ENCODE measurements at places on chromosomes 5 and 9.

DNA sequence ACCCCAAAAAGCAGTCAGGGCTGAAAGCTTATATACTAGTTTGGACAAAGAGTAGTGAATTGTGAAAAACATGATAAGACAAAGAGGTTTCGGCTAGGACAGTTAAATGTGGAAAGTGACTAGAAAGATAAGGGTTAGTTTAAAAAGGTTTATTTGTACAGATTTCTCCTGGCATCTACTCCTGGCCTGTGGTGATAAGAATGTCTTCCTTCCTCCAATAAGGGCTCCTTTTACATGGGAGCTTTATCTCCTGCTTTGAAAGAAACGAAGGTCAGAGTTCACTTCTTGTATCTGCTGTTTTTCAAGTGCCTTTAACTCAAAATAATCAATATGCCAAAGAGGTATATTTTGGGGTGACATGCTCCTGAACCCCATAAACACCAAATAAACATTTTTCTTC, 776.1 kb upstream of the COX7C start:
- ATAC-seq: no peak

DNA sequence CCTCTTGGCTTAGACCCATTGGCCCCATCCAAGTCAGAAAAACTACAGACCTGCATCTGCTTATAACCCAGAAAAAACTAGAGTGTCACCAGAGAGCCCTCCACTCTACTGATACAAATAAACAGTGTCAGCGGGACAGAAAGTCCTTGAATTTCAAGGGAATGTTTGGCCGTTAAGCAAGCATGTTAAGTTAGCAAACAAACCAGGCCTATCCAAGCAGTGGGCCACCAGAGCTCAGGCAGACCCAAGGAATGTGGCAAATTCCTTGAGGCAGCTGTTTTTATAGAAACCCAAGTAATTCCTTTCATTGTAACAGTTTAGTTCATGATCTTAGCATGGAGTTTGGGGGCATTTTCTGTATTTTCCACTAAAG, 70.9 kb downstream of the PRLR start:
- ATAC-seq: no peak

- no peak for ATAC-seq
Measured at GRCh38 chr5:57368010-57368409, 114.6 kb downstream of the ACTBL2 start.

- ATAC-seq: no peak
Measured at GRCh38 chr9:76090909-76091308, 200.4 kb downstream of the PCSK5 start.

GRCh38 chr9:116174347-116174746, 20.8 kb downstream of the PAPPA start:
- ATAC-seq: no peak

DNA sequence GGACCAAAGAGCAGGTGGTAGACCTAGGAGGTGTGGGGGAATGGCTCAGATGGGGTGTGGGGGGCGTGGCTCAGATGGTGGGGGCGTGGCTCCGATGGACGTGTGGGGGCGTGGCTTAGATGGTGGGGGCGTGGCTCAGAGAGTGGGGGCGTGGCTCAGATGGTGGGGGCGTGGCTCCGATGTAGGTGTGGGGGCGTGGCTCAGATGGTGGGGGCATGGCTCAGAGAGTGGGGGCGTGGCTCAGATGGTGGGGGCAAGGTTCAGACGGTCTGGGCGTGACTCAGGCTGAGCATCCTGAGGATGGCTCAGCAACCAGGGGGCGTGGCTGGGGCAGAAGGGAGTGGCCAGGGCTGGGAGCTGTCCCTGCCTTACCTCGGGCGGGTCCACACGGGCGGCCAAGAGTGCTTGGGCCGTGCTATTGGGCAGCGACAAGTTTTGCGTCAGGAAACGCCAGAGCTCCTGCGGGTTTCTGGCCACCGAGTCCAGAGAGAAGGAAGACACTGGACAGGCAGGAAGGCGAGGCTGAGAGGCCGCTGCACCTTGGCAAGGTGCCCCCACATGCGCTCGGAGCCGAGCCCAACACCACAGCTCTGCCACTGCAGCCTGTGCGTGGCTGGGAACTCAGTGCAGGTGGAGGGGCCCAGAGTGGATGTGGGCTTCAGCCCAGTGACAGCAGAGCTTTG, 5.9 kb downstream of the ABCA2 start:
- ATAC-seq: peak; percentile 91

- no peak for ATAC-seq
Measured at GRCh38 chr9:136407911-136408310, 2.5 kb downstream of the ENTR1 start.

- ATAC-seq: no peak
Measured at GRCh38 chr9:72005451-72005850, 55.0 kb downstream of the C9orf57 start.

DNA sequence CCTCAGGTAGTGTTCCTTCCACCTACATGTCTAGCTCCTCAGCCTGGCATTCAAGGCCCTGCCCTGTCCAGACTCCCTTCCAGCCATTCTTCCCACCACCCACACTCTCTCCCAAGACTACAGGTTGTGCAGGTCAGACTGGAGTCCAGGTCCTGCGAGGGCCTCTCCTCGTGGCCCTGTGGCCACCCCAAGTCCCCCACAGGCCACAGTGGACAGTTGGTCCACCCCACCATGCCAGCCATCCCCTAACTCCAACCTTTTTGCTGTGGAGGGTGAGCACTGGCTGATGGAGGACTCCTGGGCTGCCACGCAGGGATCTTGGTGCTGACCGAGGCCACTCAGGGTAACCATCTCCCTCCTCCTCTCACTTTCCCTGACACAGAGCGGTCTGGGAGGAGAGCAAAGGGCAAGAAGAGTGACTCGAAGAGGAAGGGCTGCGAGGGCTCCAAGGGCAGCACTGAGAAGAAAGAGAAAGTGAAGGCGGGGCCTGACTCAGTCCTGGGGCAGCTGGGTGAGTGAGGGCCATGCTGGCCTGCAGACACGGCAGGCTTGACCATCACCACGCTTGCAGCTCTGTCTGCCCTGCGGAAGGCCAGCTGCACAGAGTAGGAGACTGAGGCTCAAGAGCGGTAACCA, 51.0 kb downstream of the JADE2 start:
- ATAC-seq: peak; percentile 7

DNA sequence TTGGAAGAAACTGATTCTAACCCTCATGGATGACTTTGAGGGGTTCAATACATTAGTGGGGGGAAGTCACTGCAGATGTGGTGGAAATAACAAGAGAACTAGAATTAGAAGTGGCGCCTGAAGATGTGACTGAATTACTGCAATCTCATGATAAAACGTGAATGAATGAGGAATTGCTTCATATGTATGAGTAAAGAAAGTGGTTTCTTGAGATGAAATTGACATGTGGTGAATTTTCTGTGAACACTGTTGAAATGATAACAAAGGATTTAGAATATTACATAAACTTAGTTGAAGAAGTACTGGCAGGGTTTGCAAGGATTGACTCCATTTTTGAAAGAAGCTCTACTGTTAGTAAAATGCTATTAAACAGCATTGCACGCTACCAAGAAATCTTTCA, 113.0 kb downstream of the UGCG start:
- no peak for ATAC-seq

GRCh38 chr5:79888643-79889042, 102.4 kb downstream of the MTX3 start:
- no peak for ATAC-seq

DNA sequence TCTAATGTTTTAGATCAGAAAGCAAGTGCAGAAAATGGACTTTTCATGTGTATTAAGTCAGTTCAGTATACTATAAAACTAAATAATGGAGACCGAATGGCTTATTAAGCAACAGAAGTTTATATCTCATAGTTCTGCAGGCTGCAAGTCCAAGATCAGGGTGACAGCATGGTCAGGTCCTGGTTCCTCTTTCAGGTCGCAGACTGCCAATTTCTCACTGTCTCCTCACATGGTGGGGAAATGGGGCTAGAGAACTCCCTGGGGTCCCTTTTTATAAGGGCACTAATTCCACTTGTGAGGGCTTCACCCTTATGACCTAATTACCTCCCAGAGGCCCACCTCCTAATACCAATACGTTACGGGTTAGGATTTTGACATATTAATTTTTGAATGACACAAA, 48.7 kb downstream of the RICTOR start:
- no peak for ATAC-seq

DNA sequence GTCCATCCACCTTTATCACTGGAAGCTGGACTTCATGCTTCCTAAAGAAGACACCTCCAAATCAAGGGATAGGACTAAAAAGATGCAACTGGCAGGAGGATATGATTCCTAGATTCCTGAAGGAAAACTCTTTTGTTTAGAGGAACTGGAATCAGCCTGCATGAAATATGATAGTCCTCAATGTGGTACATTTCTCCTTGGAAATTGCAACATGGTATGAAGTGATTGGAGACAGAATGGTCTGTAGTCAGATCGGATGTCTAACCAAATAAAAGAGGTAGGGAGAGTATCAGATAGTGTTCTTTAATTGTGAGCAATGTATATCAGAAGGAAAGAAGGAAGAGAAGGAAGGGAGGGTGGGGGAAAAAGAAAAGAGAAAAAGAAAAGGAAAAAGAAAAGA, 116.1 kb upstream of the FSTL4 start:
- no peak for ATAC-seq

DNA sequence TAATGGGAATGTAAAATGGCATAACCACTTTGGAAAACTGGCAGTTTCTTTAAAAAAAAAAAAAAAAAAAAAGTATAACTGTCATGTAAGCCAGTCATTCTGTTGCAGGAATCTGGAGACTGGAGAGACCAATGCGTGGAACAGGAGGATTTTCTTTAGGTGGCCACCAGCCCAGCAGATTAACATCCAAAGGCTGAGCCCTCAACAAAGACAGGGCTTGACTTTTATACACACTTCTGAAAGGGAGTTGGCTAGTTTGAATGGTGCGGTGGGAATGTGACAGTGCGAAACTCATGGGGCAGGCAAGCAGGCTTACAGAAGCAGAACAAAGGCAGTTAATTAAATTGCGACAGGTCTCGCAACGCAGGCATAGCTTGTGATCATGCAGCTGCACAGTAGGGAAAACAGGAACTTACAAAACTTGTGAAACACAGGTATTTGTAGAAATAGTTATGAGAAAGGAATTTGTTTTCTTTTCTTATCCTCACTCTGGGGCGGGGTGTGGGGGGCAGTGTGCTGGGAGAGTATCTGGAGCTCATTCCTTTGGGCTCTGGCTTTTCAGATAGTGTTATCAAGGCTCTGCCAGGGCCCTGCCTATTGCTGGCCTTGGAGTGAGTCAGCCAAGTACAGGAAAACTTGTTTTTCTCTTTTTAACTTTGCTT, 12.0 kb downstream of the UIMC1 start:
- no peak for ATAC-seq

DNA sequence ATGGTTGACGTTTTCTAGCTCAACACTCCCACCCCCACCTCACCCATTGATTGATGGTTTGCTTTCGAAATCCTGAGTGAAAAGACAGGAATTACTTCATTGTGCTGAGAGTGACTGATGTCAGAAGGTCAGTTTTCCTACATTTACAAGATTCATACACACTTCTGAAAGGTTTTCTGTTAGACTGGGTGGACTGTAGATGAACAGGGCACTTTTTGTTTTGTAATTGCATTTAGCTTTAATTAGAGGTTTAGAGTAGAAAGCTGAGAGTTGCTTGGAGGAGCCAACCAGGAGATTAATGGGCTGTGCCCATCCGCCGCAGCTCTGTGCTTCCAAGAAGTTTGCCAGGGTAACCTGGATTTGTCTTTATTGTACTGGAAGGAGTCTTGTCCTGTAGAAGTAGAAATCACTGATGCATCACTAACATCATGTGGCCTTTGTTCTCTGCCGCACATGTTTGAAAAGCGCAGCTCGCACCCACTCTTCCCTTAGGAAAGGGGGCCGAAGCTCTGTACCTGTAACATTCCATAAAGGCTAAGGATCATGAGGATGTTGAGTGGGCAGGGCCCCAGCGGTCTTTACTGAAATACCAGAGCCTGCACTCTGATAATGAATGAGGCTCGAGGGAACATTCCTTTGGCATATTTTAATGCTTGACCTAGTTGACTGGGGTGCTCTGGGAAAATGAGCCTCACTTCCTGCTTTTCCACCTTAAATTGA, 267.6 kb upstream of the DMRT1 start:
- ATAC-seq: no peak

DNA sequence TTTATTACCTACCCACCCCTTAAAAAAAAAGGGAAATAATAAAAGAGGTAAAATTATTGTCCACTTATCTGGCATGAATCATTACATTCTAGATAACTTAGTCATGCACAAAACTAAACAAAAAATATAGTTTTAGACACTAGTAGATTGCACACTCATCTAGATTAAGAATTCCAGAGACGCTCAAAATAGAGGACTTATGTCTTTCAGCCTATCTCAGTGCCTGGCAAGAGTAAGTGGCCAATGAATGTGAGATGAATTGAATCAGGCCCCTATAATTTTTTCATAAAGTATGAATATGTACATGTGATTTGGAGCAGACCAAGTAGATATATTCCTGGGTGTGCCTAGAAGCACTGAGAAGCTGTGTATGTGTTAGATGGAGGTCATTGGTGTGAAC, 2.0 kb upstream of the RXFP3 start:
- no peak for ATAC-seq

GRCh38 chr5:41408676-41409443, 101.5 kb downstream of the PLCXD3 start:
- ATAC-seq: no peak

- ATAC-seq: no peak
Measured at GRCh38 chr5:172723508-172723907, 47.5 kb downstream of the DUSP1 start.

GRCh38 chr5:13567819-13568218, 376.7 kb downstream of the DNAH5 start:
- ATAC-seq: no peak

DNA sequence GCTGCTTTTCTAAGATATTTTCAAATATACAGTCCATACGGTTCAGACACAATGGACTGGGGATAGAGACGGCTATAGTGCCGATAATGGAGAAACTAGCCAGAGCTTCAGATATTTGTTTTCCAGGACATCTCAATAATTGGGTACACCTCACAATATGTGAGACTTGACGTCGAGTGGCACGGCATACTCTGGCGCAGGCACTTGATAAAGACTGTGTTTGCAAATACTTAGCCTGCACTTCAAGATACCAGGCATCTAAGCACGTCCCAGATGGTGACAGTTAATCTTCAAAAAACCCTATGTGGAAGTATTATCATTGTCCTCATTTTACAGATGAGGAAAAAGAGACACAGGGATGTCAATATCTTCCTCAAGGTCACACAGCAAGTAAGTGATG, 48.5 kb downstream of the SEMA5A start:
- ATAC-seq: no peak

GRCh38 chr5:76525956-76526355, 97.2 kb downstream of the F2RL2 start:
- no peak for ATAC-seq

DNA sequence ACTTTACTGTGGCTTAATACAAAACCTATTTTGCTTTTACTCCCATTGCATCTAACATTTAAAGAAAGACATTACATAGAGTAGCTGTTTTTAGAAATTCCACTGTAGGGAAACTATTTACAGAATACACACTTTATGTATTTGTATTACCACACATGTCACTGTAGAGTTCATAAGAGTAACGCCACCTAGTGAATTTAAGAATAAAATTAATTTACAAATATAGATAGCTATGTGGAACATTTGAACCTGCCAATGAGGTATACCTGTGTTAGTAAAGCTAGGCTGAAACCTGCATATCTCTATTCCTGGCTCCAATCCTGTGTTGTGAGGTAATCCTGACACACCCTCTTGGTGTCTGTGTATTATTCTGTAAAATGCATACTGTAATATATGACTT, 234.4 kb downstream of the MAST4 start:
- no peak for ATAC-seq

- ATAC-seq: peak; percentile 49
Measured at GRCh38 chr5:60332244-60333004, 367.5 kb downstream of the DEPDC1B start.

Measured in activated T-helper 17 cell treated with anti-CD3 and anti-CD28 coated beads, Interleukin-2, amount 50 U/mL, for 72 hours (primary cell).